ENCODE measurements at places on chromosomes 1 and 21.

GRCh38 chr1:180267761-180268555 lies 37.9 kb downstream of the LHX4 start:
- DNase-seq, result no peak

DNA sequence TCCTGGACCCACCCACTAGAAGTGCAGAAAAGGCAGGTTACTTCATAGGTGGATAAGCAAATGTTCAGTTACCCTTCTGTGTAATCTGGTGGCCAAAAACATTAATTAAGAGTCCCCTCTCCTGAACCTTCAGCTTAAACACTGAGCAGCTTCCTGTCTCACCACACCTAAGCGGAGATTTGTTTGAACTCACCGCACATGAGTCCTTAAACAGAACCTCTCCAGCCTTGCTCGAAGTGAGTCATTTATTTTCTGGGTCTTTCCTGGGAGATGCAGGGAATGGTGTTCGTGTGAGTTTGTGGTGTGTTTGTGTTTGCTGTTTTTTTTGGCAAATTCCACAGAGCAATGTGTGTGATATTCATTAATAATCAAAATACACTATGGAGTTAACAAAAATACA lies 7.6 kb upstream of the FNBP1L start:
- DNase-seq, result no peak

GRCh38 chr1:238396140-238396539 lies 505.4 kb upstream of the ZP4 start:
- no peak for DNase-seq

DNA sequence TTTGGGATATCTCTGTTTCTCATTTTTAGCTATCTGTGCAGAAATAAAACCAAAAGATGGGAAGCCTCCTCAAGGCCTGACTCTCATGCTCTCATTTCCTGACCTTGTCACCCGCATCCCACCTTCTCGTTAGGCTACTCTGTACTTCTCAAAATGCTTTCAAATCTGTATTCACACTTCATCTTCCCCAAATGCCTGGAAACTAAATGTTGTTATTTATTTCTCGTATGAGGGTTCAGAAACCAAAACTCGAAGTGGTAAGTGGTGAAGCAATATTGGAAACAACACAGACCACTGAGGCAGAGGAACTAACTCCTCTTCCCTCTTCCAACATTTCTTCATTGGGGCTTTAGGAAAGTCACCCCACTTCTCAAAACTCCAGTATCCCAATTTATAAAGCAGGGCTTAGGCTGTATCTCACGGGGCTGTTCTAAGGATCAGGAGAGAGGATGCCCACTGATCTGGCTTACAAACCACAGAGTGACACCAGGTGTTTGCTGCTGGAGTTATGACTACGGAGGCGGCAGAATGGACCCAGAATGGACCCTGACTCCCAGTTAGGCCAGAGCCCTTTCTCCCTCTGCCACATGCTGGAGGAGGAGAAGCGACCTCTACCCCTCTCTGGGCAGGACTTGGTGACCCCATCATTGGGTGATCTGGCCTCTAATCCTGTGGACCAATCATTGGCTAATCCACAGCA lies 3.5 kb downstream of the SLAMF7 start:
- no peak for DNase-seq

- DNase-seq, result no peak
These were observed 508.2 kb upstream of the ZRANB2 start for GRCh38 chr1:71589005-71589404.

- no peak for DNase-seq
These were observed at the start of gene PGLYRP3 for GRCh38 chr1:153312570-153313186. PGLYRP3 (minus strand) TSS chr1:153312952; CDS start chr1:153310665, 2,287 bp downstream.

DNA sequence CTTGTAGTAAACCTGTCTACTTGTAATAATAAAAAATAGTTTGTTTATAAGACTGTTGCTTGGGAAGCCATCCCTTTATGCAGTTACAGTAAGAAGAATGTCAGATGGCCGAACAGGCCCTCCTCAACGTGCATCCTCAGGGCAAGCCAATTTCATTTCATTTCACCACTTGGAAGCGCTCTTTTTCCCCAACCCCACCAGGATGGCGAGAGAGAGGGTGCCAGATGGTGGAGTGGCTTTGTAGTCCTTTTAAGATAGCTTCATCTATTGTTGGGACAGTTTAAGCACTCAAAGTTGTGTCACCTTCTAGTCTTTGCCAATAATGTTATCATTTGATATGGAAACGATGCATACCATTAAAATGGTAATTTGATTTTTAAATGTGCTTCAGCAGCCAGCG lies 356.3 kb upstream of the CAMK1G start:
- no peak for DNase-seq

- no peak for DNase-seq
These were observed 86.2 kb downstream of the CLIC6 start for GRCh38 chr21:34754690-34755647.

DNA sequence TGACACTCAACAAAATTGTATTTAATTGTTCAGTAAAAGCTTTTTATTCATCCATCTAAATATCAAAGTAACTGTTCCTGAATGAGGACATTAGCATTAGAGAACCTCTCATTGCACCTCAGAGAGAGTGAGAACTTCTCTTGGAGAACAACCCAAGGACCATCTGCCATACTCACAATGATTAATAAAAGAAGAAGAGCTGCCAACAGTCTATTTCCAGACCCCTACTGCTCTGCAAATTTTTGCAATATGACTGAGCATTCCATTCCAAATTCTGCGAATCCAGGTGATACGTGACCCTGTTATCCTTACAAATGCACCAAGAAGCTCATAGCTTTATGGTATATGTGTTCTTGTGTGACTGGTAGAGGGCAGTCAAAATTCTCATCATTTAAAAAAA lies 422.5 kb downstream of the NEGR1 start:
- no peak for DNase-seq

- DNase-seq, result no peak
These were observed 3.6 kb upstream of the ZMYM4 start for GRCh38 chr1:35264871-35265270.

DNA sequence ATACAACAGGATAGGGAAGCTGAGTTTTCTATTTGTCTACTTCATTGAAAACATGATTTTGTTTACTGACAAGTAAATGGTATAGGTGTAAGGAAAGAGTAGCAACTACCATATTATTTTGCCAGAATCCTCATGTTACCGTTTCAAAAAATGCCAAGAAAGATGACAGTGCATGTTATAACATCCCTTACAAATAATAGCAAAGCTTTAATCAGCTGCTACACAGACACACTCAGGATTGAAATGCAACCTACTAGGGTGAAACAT lies 331.5 kb downstream of the CHRM3 start:
- no peak for DNase-seq

GRCh38 chr1:155961937-155962336 lies 16.4 kb downstream of the ARHGEF2 start:
- DNase-seq, result no peak

GRCh38 chr1:19449454-19450228 lies 35.7 kb downstream of the CAPZB start:
- no peak for DNase-seq

DNA sequence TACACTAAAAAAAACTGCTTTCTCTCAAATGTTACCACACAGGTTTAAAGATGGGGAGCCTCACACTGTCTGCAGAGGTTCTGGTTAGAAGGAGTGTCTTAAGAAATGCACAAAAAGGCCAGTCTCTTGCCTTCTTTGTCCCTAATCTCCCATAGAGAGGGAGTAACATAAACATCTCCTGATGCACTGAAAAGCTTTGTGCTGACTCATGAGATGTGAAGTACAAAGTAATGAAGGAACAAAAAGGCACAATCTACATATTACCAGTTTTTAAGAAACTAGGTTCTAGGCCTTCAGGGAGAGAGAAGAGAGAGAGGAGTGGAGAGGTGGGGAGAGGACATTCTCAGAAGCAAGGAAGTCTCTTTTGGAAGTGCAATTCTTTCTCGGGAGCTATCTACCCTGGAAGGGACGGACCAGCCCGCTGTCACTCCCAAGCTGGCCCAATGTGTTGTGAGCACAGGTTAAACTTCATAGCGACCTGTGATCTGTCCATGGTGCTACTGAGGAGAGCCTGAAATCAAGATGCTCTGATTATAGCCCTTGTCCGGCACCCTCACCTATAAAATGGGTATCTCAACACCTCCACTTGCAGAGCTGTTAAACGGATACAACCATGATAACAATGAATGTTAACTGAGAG lies 458.1 kb downstream of the DISC1 start:
- no peak for DNase-seq

DNA sequence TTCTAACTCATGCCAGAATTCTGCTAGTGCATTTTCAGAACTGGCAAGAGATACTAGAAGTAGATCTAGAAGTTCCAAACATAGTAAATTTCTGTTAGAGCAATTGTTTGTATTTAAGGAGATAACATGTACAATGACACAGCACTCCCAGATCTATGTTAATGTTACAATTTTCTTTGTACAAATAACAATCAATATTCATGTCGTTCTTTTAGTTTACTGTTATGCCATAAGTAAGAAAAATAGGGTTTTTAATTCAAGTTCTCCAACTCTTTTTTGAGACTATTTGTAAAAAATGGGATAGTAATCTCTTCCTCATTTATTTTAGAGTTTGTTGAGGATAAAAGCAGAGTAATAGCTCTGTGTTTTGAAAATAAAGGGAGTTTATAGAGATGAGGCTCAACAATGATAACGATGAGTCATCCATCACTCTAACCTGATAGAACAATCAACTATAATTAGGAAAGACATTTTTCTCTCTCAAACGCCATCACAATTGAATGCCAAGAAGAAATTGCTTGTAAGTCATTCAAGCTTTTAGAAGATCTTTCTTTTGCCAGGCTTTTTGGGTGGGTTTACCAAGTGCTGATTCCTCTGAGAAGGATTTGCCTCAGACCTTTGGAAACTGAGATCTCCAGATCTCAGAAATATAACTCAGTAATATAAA lies 638 bp downstream of the CD84 start:
- no peak for DNase-seq

GRCh38 chr1:12601700-12602658 lies 16.0 kb downstream of the DHRS3 start:
- DNase-seq, result no peak
